ENCODE measurements at places on chromosomes 2 and 18.

DNA sequence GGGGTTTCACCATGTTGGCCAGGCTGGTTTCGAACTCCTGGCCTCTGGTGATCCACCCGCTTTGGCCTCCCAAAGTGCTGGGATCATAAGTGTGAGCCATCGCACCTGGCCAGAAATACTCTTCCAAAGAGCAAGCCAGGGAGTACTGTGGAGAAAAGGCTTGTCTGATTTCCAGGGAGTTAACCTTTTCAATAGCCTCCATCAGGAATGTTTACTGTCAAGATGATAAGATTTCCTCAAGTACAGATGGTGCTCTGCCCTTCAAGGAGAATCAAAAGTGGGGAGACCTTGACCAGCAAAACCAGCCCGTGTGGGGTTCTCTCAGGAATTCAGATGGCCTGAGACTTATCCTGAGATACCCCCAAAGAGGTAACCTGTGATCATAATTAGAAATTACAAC is 237.2 kb downstream of the PRKCE start:
- no peak for DNase-seq

DNA sequence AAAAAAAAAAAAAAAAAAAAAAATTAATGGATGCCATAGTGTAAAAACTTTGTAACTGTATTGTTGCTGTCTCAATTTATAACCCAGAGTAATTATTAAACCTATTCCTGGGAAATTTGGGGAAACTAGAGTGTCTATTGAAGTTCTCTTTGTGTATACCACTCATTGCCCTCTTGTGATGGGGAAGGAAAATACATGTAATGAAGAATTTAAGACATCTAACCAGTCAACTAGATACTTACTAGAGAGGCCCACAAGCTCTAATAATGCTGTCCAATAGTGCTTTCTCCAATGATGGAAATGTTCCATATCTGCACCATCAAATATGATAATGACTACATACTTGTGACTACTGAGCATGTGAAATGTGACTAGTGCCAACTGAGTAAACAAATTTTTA is 168.5 kb upstream of the SLC39A10 start:
- no peak for DNase-seq

DNA sequence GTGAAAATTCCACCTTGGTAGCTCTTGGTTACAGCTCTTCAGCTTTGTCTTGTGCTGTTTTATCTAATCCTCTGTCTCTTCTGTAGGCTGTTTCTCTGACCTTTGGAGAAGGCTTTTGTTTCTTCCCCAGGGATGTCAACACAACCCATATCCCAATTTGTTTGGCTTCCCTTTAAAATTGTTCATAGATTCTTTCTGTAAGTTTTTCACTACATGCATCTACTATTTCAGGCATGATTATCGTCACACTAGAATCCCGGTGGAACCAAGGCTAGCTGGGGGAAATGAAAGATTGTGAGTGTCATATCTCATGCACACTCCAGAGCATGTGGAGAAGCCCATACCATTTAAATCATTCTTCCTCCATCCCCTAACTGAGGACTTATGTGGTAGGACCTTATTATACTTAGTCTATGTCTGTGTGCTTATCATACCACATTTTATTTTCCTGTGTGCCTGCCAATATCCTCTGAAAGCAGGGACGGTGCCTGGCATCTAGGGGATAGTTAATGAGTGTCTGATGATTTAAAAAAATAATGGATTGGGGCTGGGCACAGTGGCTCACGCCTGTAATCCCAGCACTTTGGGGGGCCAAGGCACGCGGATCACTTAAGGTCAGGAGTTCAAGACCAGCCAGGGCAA is 59.9 kb downstream of the CRIM1 start:
- DNase-seq: no peak

DNA sequence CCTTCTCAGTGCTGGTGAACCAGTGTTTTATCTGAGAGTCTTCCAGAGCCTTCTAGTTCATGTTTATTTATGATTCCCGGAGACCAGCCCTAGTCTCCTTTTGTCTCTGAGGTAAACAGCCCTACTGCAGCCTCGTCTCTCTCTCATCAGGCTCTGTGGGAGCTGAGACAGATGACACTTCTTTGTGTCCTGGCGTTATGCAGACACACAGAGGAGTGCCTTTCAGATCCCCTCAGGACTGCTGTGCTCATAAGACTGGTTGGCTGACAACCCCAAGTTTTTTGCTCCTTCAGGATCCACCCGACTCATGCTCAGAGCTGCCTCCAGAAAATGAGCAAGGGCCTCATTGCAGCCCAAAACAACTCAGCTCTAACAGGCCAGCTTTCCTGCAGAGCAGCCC is 523.8 kb upstream of the SPHKAP start:
- DNase-seq: no peak

GRCh38 chr2:23803965-23804542 is 122.9 kb downstream of the ATAD2B start:
- DNase-seq: peak; percentile 82

DNA sequence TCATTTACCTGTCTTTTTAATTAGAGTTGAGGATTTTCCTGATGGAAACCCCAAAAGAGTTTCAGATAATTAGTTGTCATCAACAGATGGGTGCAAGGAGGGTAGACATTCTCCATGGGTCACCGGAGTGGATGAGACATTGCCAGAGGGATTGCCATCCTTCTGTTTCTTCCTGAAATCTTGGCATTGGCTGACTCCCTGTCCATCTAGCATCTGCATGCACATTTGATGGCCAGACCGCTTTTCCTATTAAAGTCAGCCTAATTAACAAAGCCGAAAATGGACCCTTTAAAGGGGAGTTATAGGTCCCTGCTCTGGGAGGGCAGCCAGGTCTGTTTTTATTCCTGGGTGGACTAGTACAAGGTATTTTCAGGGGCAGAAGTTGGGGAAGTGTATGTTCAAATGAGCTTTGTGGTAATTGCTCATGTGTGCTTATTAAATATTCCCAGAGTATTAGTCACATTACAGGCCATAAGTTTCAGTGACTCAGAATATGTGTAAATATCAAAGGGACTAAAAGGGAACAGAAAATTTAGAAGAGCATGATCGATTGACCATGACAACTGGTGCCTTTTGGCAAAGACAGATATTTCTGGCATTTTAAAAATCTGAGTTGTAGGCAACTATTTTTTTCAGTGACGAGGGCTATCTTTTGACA is 209.8 kb downstream of the PHLPP1 start:
- no peak for DNase-seq

GRCh38 chr18:44725300-44726058 is 44.8 kb downstream of the SETBP1 start:
- DNase-seq: no peak

DNA sequence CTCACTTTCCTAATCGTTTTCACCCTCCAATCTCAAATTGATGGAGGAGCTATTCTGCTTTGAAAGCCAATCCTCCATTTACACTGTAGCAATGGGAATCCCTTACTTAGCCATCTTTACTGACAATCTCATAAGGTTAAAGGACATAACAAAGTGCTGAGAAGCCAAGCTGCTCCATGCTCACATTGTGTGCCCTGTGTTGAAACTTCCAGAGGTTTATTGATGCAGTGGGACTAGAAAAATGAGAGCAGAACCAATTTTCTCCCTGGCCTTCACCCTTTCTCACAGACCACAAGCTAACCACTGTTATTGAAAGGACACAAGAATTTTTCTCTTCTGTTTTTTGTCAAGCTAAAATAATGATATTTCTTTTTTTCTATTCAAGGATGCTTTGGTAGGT is 63.8 kb downstream of the CSRNP3 start:
- no peak for DNase-seq

DNA sequence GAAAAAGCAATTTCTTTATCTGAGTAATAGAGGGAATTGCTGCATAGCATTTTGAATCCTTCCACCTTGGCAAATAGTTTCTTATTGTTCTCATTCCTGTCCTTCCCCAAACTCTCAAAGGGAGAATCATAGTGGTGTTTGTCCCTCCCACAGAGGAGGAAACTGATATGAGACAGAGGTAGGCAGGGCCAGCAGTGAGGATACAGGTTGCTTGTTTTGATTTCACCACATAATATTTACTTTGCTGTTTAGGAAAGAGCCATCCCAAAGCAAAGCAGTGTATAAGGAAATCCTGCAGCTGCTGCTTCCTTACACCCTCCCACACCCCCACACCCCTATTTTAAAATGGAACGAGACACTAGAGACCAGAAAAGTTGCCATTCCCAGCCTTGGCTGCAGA is 195.3 kb downstream of the SETBP1 start:
- DNase-seq: no peak

- DNase-seq: no peak
Measured at GRCh38 chr2:62787386-62787785, 81.9 kb downstream of the EHBP1 start.

- DNase-seq: peak; percentile 24
Measured at GRCh38 chr2:3626118-3626811, 31.4 kb downstream of the COLEC11 start.

DNA sequence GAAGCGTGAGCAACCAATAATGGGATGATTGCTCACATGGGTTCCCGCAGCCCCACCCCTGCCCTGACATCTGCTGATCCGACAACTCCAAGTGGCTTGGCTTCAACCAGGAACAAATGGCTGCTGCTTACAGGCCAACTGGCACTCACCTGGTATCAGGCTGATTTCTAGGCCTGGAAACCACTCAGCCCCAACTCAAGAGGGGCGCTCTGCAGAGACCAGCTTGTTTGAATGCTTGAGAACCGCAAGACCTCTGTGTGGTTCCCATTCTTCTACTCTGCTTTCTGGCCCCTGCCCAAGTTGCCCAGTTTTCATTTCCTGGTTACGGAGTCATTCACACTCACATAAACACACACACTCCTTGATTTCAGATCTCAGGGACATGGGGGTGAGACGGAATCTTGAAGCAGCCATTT is 52.0 kb downstream of the TNP1 start:
- DNase-seq: no peak
